ENCODE measurements at places on chromosomes 4 and X. TPM values are rescaled to one million over a fixed set of nuclear protein-coding genes. Genes with fewer than 3 reads are reported as not detected.

ADAMTS3 gene
- total RNA-seq, result 13.1 TPM

TRAPPC2 gene
- 39.7 TPM for total RNA-seq

TIGD4 gene
- total RNA-seq, result 7.2 TPM

NCAPG gene
- total RNA-seq, result 12.2 TPM

MAGEB1 gene
- not detected for total RNA-seq

CLDN22 gene
- not detected for total RNA-seq

CCNA2 gene
- 13.4 TPM for total RNA-seq

EVC2 gene
- total RNA-seq, result 1.8 TPM

VEGFD gene
- total RNA-seq, result 0.46 TPM

AMBN gene
- total RNA-seq, result 0.92 TPM

LIMCH1 gene
- total RNA-seq, result 48.4 TPM

GPR78 gene
- 0.23 TPM for total RNA-seq

Measured in diencephalon (tissue), 1 donor.